ENCODE measurements at places on chromosomes 4 and X.
A peak's percentile ranks its signal among the peaks of the same experiment; 100 is the strongest.

DNA sequence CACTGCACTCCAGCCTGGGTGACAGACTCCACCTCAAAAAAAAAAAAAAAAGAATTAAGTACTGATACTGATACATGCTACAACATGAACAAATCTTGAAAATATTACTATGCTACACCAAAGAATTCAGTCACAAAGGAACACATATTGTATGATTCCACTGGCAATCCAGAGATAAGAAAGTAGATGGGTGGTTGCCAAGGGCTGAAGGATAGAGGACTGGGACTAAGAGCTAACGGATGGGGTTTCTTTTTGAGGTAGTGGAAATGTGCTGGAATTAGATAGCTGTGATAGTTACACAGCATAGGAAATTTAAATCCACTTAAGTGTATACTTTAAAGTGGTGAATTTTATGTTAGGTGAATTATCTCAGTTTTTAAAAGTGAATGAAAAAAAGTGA lies 12.5 kb downstream of the ATP11C start:
- DNase-seq, result no peak

DNA sequence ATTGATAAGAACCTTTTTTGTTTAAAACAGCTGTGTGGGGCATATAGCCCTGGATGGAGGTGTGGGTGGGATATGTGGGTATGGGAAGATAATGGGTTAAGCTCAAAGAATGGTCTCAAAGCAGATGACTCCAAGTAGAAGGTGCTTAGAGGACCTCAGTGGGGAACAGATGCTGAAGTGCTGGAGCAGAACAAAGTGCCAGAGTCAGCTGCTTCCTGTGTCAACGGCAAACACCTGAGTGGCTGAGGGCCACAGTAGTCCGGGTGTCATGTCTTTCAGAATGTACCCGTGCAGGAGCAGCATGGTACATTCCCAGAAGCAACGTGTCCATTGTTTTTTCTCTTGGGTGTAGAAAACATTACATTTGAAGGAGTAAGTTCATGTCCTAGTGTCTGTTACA lies 210.6 kb downstream of the CCNG2 start:
- DNase-seq, result no peak

GRCh38 chrX:33194876-33195433 lies 16.4 kb downstream of the DMD start:
- no peak for DNase-seq

DNA sequence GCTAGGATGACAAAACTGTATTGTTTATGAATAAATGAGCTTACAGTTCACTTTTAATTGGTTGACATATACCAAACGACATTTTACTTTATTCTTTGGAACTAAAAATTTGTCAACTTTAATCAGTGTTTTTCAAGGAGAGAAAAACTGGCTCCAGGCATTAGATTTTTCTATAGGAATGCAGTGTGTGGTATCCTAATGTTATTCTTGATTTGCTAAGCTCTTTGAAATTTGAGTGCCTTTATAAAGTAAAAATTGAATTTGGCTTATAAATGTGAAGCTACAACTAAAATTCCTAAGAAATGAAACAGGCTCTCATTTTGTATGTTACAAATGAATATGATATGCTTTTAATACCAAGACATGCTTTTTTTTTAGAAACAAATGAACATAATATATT lies 442.2 kb upstream of the TRAM1L1 start:
- no peak for DNase-seq

DNA sequence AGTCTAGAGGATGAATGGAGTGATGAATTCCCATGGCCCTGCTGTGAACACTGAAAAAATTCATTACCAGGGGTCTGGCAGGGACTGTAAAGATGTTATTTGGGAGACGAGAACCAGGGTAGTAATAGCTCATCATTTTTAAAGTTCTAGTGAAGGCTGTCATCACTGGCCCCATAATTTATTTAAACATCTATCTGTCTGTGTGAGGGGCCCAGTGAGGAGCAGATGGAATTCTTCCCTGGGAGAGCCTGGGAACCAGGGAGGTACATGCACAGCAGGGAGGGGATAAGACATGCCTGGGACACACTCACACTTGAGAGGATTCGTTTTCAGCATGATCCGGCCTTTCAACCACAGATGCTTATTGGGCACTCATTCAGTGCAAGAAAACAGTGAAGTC lies 162.0 kb downstream of the PDGFRA start:
- DNase-seq, result no peak

- DNase-seq, result peak; percentile 51
These were observed 1.0 kb downstream of the ZDHHC9 start for GRCh38 chrX:129842510-129843208.

- no peak for DNase-seq
These were observed 243.9 kb upstream of the GRIA3 start for GRCh38 chrX:122940199-122940598.

Data from EH (cell line).